ENCODE measurements at places on chromosomes 7 and 10.

GRCh38 chr7:69951458-69951857, 353.2 kb downstream of the AUTS2 start:
- no peak for DNase-seq

GRCh38 chr10:121540732-121541395, 57.4 kb downstream of the FGFR2 start:
- no peak for DNase-seq

DNA sequence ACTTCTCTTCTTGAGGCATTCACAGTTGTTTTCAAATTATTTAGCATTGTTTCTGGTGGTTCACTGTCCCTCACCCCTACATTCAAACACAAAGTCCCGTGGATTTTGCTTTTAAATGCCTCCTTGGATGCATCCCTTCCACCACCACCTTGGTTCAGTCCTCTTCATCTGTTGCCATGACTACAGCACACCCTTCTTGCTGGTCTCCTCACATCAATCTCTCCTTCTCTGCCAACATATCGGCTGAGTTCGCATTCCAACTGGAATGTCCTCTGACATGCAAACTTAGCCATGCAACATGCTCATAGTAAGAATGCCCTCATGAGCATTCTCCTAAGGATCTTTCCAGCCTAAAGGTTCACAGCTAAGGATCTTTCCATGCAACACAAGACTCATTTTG, 198.3 kb upstream of the AGK start:
- DNase-seq: no peak

DNA sequence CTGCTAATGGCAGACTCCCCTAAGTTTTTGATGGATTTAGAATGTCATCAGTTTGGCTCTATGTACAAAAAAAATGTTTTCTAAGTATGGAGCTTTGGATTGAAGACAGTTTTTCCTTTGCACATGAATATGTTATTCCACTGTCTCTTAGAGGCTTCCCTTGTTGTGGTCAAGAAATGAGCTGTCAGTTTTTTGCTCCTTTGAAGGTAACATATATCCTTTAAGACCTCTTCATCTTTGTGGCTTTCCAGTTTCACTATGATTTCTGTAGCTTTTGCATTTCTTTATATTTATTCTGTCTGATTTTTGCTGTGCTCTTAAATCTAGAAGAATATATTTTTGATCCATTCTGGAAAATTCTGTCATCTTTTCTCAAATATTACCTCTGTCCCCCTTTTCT, 15.8 kb upstream of the ODAD2 start:
- no peak for DNase-seq

DNA sequence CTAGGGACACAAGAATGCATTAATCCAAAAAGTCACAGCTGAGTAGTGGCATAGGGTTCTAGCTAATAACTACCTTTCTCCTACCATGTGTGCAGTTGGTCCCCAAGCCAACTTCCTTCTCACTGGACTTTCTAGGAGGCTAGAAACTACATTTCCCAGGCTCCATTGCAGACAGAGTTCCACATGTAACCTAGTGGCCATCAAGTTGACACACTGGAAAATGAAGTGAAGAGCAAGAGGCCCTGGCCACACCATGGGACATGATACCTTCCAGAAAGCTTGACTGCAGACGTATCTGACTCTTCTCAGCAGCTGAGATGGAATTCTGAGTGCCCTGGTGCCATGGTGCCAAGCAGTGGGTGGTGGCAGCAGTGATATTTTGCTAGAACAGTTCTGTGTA, 49.8 kb upstream of the TMEM273 start:
- no peak for DNase-seq

DNA sequence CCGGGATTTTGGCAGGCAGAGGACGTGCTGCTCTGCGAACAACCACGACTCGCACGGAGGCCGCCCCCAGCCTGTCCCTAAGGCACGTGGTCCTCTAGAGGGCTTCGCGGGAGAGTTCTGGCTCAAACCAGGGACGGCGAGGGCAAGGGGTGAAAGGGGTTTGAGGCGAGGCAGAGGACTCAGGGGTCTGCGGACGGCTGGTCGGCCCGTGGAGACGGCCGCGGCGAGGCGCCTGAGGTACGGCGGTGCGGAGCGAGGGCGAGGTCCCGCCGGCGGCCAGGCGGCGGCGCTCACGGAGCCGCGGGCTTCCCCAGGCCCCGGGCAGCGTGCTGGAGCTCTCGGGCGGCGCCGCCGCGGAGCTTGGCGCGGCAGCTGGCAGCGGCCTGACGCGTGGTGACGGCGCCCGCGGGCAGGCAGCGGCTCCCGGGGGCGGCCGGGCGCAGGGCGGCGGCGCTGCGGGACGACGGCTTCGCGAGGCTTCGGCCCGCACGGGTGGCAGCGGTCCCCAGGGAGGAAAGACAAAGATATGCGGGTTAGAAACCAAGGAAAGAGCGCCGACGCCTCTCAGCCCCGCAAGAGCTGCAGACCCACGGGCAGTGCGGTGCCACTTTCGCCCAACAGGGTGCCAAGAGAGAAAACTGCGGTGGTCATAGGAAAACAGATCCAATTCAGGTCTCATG, 44.8 kb downstream of the ZNF800 start:
- peak; percentile 70 for DNase-seq

- DNase-seq: no peak
Observed at GRCh38 chr10:22723343-22723779, 9.0 kb upstream of the PIP4K2A start.

- DNase-seq: peak; percentile 2
Observed at GRCh38 chr10:72306215-72306760, 32.6 kb downstream of the DDIT4 start.

DNA sequence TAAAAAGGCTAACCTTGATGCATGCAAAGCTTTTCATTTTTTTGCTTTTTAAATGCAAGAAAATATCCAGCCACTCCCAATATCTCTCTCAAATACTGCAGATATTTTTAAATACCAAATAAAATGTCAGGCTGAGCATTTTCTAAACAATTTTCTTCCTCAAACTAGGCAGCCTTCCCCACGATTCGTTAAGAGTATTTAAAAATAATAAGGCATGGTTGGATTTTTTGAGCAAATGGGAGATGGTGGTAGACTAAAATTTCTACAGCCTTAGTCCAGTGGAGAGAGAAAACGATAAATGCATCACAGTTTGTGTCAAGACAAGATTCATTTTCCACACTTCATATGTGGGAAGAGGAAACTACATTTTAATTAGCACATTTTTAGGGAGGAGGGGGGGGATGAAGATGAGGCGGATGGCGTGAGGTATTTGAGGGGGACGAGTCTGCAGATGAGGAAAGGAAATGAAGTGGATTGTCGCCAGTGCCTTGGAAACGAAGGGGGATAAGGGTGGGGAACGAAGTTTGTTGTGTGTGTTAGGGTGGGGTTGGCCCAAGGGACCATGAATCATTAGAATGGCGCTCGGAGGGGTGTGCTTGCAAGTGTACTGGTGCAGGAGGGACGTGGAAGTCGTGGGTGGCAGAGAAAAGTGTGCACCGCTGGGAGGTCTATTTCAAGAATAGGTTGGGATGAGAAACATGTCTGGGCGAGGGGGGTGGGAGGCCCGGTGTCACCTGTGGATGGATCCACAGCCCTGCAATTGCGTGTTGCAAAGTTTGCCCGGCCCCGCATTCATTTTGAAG, 1.2 kb upstream of the ADD3 start:
- no peak for DNase-seq

- no peak for DNase-seq
Observed at GRCh38 chr7:3039787-3040186, 3.9 kb downstream of the CARD11 start.

- no peak for DNase-seq
Observed at GRCh38 chr7:116120839-116121238, 89.5 kb upstream of the TES start.

GRCh38 chr10:33066558-33067236, 108.7 kb upstream of the ITGB1 start:
- no peak for DNase-seq

GRCh38 chr10:125060482-125060825, 99.9 kb downstream of the CTBP2 start:
- DNase-seq: no peak

- no peak for DNase-seq
Observed at GRCh38 chr7:100200693-100201092, 19.1 kb upstream of the PVRIG start.

DNA sequence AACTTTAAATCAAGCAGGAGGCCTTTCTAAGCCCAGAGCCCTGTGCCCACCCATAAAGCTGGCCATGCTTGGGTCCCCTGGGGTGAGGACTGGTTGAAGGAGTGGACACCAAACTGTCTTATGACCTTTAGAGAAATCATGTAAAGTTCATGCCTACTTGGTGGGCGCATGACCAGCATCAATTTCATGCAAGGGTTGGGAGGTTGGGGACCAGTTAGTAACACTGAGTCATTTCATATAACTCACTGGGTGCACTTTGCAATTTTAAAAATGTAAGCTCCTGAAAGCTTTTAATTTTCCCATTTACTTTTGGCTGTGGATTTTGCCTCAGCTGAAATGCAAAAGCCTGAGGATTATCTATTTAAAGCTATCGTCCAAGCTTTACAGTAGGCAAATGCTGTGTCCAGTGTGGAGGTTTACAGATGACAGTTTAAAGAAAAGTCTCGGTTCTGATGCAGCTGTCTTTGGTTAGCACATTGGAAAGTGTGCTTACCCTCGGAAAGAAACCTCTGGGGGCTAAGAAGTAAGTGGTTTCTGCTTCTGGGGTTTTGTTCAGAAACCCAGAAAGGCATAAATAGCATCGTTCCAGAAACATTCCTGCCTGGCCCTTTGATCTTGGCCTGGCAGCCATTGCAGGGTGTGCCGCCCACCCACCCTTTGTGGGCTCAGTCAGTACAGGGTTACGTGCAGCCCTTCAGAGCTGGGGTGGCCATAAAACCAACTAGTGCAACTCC, 48.8 kb upstream of the CHST15 start:
- DNase-seq: no peak

- DNase-seq: no peak
Observed at GRCh38 chr7:604884-605531, 85.4 kb upstream of the PDGFA start.

- peak; percentile 48 for DNase-seq
Observed at GRCh38 chr10:84563868-84564267, 235.5 kb downstream of the CCSER2 start.

- no peak for DNase-seq
Observed at GRCh38 chr10:29634764-29635625, at the start of gene SVIL. Gene SVIL (minus strand): TSS chr10:29634971. CDS start chr10:29555058, 79,913 bp downstream.

DNA sequence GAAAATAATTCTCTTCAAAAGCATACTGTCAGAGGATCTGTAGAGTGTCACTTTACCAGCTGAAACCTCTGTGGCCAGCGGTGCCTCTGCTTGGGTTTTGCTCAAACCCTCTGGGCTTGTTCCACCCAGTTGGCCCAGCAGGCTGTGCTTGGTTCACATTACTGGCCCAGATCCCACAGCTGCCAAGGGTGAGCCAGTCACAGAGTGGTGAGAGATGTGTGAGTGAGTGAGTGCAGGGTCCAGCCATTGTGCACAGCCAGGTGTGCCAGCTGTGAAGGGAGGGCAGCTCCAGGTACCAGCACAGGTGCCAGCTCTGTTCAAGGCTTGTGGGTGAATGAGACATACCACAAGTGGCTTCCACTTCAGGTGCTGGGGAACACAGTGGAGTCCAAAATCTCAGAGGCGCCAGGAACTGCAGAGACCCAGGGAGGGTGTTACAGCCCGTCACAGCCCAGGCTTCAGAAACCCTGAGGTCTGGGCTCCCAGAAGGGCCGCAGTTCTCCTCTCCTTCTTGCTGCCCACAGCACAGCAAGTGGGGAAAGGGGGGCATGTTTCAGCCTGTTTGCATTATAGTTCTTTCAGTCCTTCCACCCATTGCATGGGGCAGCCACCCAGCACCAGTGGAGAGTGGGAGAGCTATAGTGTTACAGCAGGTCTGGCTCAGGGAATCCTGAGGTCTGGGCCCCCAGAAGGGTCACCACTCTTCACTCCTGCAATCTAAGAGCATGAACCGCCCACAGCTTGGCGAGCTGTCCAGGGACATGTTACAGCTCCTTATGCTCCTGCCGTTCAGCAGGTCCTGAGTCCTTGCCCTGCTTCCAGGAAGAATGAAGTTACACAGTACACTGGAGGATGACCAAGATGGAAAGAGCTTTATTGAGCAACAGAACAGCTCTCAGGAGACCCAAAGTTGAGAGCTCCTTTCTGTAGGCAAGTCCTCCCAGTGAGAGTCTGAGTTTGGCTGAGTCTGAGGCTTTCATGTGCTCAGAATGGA, 931.7 kb upstream of the SORCS1 start:
- no peak for DNase-seq

- DNase-seq: peak; percentile 81
Observed at GRCh38 chr7:20598459-20599309, 16.8 kb upstream of the ABCB5 start.

DNA sequence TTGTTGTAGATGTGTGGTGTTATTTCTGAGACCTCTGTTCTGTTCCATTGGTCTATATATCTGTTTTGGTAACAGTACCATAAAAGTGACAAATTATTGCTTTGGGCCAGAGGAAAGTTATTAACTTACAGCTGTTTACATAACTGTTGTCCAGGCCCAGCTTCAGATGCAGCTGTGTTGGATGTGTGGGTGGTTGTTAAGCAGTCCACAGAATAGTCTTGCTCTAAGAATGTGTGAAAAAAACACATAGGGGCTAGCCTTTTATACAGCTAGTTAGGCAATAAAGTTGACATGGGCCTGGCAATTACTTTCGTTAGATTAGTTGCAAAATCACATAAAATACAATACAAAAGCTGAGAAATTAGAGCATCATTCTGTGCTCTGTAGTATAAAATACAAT, 31.9 kb downstream of the DLD start:
- no peak for DNase-seq

DNA sequence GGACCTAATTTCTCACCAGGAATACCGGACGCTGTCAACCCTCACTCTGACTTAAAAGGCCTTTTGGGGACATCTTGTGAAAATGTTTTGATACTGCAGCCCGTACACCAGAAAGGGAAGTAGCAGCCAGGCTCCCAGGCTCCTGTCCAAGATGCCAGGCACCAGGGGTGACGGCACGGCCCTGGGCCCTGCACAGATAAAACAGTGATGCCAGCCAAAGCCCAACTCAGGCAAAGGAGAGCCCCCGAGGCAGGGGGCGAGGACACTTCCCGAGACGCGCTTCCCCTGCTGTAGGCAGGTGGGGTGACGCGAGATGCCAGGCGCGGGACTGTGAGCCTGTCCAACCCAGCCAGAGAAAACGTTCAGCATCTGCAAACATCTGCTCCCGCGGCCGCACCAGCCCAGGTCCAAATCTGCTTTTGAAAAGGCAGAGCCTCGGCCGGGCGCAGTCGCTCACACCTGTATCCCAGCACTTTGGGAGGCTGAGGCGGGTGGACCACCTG, 15.7 kb downstream of the ZFAND2A start:
- DNase-seq: peak; percentile 59
